ENCODE measurements at places on chromosomes 5 and 9. TPM values are rescaled to one million over a fixed set of nuclear protein-coding genes. Genes with fewer than 3 reads are reported as not detected.

DNA sequence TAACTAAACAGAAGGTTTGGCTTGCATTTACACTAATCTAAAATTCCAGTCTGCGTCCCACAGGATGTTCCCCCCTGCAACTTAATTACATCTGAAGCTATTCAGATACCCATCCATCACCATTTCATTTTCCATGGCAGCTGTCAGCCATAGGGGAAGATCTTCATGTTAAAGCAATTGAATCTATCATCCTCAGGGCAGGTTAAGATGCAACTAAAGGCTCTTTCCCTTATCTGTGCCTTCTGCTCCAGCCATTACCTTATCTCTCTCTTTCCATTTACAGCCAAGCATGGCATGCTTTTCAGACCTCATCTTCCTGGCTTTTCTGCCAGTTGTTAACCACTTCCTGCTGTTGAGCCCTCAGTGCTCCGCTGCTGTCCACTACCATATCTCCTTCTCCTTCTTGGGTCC lies 15.8 kb upstream of the HACD4 start:
- H3K27ac ChIP-seq: no peak overlapping the region
- H3K4me1 ChIP-seq: no peaks in the 10 kb centered on the region
- no peak overlapping the region for H3K4me3 ChIP-seq

GRCh38 chr5:83011985-83012384 lies 65.2 kb downstream of the TMEM167A start:
- H3K27ac ChIP-seq: no peak overlapping the region
- H3K4me1 ChIP-seq: no peaks in the 10 kb centered on the region
- no peaks in the 10 kb centered on the region for H3K27me3 ChIP-seq
- no peak overlapping the region for H3K4me3 ChIP-seq
- H3K36me3 ChIP-seq: no peaks in the 10 kb centered on the region

GRCh38 chr5:38979535-38979934 lies 94.7 kb downstream of the RICTOR start:
- H3K36me3 ChIP-seq: peaks cover 19% of the 10 kb centered on the region
- no peaks in the 10 kb centered on the region for H3K27me3 ChIP-seq
- H3K4me3 ChIP-seq: no peak overlapping the region
- no peaks in the 10 kb centered on the region for H3K4me1 ChIP-seq

DNA sequence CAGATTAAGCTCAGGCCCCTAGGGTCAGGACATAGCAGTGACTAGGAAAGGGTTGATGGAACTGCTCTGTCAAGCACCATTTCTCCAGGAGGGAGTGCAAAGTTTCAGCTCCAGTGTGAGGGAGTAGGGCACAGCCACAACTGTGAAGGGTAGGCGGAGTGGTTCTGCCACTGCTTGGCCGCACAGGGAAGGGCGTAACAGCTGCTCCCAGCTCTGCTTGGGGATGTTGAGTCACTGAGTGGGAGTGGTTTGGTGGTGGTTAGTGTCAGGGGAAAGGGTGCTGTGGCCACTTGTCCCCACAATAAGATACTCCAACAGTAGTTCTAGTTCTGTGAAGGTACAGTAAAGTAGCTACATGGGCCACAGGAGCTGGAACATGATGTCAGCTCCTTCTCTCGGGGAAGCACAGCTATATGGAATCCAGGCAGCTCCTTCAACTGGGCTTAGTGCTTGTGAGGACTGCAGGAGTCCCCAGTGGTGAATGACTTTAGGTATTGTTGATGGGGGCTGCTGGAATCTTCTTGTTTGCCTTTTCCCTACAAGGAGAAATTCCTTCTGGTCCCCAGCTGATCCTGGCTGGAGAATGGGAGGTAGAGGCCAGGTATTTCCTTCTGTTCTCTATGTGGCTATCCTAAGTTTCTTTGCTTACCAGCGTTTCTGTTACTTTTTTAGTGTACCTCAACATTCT lies 314.5 kb downstream of the SPATA31D1 start:
- H3K36me3 ChIP-seq: no peaks in the 10 kb centered on the region
- H3K4me1 ChIP-seq: no peaks in the 10 kb centered on the region
- DNase-seq: no peak

- no peak overlapping the region for H3K4me3 ChIP-seq
- no peaks in the 10 kb centered on the region for H3K27me3 ChIP-seq
- no peaks in the 10 kb centered on the region for H3K4me1 ChIP-seq
- H3K36me3 ChIP-seq: no peaks in the 10 kb centered on the region
- H3K27ac ChIP-seq: no peak overlapping the region
- DNase-seq: no peak
Measured at GRCh38 chr5:72604798-72605154, 97.6 kb upstream of the ZNF366 start.

Gene VCAN
- 15.0 TPM for total RNA-seq

DNA sequence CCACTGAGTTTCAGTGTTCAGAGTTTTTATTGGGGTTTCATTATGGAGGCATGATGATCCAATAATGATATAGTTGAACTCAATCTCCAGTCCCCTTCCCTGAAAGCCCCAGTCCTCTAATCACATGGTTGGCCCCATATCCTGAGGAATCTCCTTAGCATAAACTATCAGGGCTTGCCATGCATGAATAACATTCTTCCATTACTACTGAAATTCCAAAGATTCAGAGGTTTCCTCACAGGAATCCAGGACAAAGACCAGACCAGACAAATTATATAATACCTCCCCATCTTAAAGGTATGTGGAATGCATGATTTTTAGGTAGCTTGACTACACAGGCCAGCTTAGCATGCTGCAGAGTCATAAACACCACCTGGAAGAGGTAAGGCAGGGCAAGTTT lies 15.5 kb upstream of the LRRTM2 start:
- H3K4me1 ChIP-seq: no peaks in the 10 kb centered on the region
- no peak overlapping the region for H3K27ac ChIP-seq
- no peaks in the 10 kb centered on the region for H3K36me3 ChIP-seq
- no peaks in the 10 kb centered on the region for H3K27me3 ChIP-seq

- H3K27me3 ChIP-seq: no peaks in the 10 kb centered on the region
- peak overlapping the region; percentile 84 for H3K27ac ChIP-seq
- DNase-seq: no peak
- H3K4me3 ChIP-seq: peak overlapping the region; percentile 58
- peaks cover 42% of the 10 kb centered on the region for H3K4me1 ChIP-seq
Measured at GRCh38 chr9:129458663-129459546, 162.0 kb downstream of the C9orf50 start.

DNA sequence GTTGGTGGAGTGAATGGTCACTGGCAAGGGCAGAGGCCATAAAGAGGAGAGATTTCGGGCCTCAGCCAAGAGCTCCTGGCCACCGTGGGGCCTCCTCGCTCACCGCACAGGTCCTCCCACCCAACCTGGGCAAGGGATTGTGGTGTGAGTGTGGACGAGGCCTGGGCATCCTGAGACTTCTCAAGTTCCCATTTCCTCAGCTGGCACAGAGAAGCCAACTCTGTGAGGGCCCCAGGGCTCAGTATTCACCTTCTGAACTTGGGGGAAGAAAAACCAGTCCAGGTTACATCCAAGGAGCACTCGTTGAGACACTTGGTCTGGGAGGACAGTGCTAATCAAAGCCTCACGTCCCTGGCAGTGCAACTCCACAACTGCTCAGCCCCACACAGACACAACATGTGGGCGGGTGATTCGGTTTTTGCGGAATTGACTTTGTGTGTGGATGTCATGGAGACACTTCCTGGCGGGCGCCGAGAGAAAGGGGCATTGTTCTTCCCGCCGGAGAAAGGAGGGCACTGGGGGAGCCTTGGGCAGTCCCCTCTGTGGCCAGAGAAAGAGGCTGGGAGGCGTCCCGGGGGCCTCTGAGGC lies 28.5 kb upstream of the NKD2 start:
- no peak overlapping the region for H3K4me3 ChIP-seq
- no peaks in the 10 kb centered on the region for H3K36me3 ChIP-seq
- DNase-seq: no peak

- H3K27me3 ChIP-seq: no peaks in the 10 kb centered on the region
- no peak overlapping the region for H3K4me3 ChIP-seq
- H3K27ac ChIP-seq: no peak overlapping the region
- no peaks in the 10 kb centered on the region for H3K36me3 ChIP-seq
- DNase-seq: no peak
Measured at GRCh38 chr5:41181691-41182564, 31.4 kb downstream of the C6 start.

DNA sequence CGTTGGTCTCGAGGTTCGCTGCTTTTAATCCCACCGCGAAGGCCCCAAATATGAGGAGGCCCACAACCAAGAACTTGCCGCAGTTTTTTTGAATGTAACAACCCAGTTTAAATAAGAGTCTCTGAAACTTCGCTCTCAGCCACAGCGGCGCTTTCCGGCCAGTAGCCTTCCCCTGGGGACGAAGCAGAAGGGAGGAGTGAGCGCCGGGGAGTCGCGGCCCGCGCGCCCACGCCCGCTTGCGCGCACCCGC lies 10.4 kb downstream of the PTCH1 start:
- H3K36me3 ChIP-seq: no peaks in the 10 kb centered on the region
- DNase-seq: no peak
- H3K27ac ChIP-seq: peak overlapping the region; percentile 77
- peaks cover 86% of the 10 kb centered on the region for H3K27me3 ChIP-seq
- peaks cover 41% of the 10 kb centered on the region for H3K4me1 ChIP-seq

DNA sequence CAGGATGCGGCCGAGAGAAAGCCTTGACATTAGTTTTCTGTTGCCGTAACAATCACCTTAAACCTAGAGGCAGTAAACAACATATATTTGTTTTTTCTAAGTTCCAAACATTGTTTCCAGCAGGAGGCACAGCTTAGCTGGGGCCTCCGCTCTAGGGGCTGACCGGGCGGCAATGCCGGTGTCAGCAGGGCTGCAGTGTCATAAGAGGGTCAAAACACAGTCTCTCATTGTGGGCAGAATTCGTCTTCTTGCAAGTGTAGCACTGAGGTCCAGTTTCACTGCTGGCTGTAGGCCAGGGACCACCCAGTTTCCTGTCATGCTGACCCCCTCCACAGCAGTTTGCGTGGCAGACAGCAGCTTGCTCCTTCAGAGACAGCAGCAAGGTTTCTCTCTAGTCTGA lies 186.2 kb downstream of the PJA2 start:
- H3K4me1 ChIP-seq: no peaks in the 10 kb centered on the region
- no peak for DNase-seq
- no peaks in the 10 kb centered on the region for H3K36me3 ChIP-seq
- H3K27me3 ChIP-seq: no peaks in the 10 kb centered on the region
- no peak overlapping the region for H3K27ac ChIP-seq
- no peak overlapping the region for H3K4me3 ChIP-seq
